ENCODE measurements at places on chromosomes 2 and 18. TPM values are rescaled to one million over a fixed set of nuclear protein-coding genes. Genes with fewer than 3 reads are reported as not detected.

The TEX261 gene
- total RNA-seq = 54.1 TPM

DNA sequence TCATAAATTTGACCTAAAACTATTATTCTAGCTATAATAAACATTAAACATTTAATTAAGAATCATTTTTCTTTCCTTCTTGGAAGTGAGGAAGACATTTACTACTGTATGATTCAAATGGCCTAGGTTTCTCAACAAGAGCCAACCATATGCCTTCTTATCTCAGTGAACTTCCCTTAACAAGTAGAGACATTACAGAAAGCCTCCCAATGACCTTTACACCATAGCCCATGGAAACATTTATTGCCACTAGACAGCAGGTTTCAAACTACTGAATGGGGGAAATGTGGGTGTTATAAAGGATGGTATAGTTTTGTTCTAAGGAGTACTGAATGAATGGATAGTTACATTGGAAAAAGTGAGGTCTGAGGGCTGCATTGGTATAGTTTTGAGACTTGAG lies 349.4 kb upstream of the SPRED2 start:
- no peak for DNase-seq

DNA sequence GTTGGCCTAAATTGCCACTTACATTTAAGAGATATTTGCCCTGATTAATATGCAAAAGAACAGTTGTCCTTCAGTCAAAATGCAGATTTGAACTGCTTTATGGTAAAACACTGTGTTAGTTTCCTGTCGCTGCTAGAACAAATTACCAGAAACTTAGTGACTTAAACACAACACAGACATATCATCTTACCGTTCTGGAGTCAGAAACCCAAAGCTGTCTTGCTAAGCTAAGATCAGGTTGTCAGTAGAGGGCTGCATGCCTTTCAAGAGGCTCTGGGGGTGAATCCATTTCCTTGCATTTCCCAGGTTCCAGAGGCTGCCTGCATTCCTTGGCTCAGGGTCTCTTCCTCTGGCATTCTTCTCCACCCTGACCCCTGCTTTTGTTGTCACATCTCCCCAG lies 149.5 kb downstream of the FAM161A start:
- DNase-seq = no peak

DNA sequence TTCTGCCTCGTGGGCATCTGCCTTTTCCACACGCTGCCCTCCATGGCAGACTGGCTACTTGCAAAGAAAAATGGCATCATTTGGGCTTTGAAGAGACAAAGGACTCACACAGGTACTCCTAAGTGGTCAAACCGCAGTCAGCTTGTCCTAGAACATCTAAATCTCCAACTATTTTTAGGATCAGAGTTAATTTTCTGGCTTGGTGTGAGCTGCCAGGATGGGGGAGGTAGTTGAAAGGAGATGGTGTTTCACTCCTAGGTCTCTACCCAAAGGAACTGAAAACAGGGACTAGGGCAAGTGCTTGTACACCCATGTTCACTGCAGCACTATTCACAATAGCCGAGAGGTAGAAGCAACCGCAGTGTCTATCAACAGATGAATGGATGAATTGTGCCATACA lies 107.9 kb upstream of the ATL2 start:
- DNase-seq = no peak

DNA sequence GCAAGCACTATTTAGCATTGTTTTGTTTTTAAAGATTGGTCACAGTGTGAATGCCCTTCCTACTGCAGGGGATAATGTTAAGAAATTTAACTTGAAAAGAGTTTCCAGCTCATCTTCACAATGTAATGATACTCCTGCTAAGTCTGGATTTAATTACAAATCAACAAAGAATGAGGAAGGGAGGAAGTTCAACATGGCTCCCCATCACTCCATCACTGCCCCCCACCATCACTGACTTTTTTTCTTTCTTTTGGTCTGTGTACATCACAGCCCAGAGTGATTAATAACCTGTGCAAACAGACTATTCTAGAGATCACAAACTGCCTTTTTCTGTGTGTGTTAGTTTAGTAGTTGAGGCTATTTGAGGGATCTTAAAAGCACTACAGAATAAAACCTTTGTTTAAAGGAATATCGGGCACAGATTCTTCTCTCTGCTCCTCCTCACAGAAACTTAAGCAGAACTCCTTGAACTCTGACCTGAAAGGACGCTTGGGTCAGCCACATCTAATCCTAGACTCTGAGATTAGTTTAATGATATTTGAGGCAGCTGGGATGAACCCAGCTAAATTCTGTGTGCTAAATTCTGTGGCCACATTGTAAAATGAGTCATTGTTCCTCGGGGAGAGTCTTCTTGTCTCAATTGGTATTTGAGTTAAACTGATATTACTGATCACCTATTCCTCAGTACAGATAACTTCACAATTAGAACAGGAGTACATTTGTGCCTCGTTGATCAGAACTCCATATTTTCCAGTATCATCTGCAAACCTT lies 47.8 kb downstream of the SATB2 start:
- no peak for DNase-seq

The C2orf72 gene
- total RNA-seq = not detected

- DNase-seq = no peak
Observed at GRCh38 chr2:26455670-26456439, 22.1 kb downstream of the OTOF start.

DNA sequence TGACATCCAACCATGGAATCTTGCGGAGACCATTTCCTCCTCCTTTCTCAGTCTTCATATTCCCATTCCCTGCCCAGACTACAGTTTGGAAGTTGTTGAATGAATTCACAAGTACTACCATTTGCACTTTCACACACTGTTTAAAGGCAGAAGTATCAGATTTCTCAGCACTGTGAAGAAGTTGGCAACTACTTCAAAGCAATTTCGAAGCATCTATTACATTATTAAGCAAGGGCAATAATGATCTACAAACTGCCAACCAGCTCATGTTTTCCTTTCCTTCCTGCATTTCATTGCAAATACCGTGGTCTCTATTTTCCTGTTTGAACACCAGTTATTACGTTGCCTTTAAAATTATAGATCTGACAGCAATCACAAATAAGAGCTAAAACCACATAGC lies 105.5 kb downstream of the IRS1 start:
- DNase-seq = no peak

Data from pulmonary artery endothelial cell (primary cell).